ENCODE measurements at places on chromosomes 4 and X. TPM values are rescaled to one million over a fixed set of nuclear protein-coding genes. Genes with fewer than 3 reads are reported as not detected.

GAB3 gene
- total RNA-seq = 0.73 TPM

ESX1 gene
- total RNA-seq = not detected

TLR2 gene
- 5.0 TPM for total RNA-seq

NHSL2 gene
- total RNA-seq = 1.3 TPM

MAMLD1 gene
- 3.1 TPM for total RNA-seq

NSG1 gene
- 0.13 TPM for total RNA-seq

TLR10 gene
- total RNA-seq = 0.08 TPM

CSAG1 gene
- total RNA-seq = not detected

ADRA2C gene
- 0.28 TPM for total RNA-seq

Measured in left lobe of liver (tissue), 2 donors.